ENCODE measurements at places on chromosomes 1 and 21. TPM values are rescaled to one million over a fixed set of nuclear protein-coding genes. Genes with fewer than 3 reads are reported as not detected.

DNA sequence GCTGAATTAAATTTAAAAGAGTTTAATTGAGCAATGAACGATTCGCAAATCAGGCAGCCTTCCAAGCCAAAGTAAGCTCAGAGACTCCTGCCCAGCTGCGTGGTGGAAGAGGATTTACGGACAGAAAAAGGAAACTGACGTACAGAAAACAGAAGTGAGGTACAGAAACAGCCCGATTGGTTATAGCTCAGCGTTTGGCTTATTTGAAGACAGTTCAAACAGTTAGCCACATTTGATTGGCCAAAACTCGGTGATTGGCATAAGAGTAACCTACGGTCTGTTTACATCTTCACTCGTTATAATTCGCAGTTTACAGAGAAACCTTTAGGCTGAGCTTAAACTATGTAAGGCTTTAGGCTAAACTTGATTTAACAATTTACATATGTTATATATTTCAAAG lies 46.9 kb downstream of the CR1L start:
- DNase-seq, result no peak

DNA sequence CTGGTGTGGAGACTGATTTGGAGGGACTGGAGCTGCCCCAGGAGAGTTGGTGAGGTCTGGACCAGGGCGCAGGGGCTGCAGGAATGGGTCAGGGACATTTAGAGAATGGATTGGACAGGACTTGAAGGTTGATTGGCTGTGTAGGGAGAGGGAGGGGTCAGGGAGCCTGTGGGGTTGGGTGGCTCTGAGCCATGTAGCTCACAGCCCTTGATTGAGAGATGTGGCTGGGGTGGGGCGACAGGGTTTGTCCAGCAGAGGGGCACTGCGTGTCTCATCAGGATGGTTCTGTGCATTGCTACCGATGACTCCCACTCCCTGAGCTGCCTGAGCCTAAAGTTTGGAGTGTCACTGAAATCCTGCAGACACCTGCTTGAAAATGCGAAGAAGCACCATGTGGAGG lies 12.1 kb downstream of the AZIN2 start:
- no peak for DNase-seq

DNA sequence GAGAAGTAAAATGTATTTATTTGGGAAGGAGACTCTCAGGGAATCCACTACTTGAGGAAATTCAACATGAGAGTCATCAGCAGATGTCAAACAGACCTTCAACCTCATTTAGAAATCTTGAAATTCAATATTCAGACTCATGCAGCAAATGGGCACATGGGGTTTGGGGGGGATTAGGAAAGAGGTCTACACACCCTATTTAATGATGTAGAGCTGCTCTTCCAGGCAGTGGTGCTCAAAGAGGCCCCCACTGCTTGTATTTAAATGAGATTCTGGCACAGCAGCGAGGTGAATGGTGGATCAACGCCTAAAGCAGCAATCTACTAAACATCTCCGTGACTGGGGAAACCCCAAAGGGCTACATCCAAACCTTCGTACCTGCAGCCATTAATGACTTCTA lies 213.2 kb upstream of the C8B start:
- DNase-seq, result no peak

GRCh38 chr1:27485363-27485762 lies 4.6 kb downstream of the WASF2 start:
- no peak for DNase-seq

DNA sequence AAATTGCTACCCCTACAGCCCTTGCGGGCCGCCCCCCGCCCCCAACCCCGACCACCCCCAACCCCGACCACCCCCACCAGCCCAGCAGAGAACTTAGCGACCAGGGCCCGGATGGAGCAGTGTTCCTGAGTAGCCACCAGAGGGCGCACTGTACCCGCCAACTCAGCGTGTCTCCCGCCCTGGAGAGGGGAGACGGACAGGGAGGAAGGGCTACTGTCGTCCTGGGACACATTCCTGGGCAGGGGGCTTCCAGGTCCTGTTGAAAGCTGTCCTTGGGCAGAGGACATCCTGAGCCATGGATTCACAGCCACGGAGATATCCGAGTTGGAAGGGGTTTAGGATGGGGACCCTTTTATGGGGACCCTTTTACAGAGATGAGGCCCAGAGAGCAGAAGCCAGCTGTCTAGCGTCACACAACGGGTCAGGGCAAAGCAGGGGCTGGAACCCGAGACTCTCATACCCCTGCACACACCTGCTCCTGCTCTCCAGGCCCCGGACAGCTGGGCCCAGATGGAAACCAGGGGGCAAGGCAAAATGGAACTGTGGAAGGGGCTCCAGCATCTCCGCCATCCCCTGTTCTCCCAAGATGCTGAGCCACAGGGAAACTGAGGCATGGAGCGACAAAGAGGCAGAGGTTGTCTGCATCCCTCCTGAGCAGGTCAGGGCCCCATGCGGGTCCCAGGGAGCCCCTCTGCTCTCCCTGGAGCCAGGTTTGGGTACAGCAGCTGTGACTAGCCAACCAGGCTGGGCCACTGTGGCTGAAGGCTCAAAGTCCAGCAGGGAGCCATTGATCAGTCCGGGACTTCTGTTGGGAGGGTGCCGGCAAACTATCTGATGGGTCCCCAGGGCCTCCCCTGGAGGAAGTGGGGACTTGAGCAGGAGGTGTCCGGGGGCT lies 25.0 kb upstream of the LAPTM5 start:
- peak; percentile 92 for DNase-seq

- no peak for DNase-seq
These were observed 148.5 kb upstream of the CHRM3 start for GRCh38 chr1:239237912-239238311.

DNA sequence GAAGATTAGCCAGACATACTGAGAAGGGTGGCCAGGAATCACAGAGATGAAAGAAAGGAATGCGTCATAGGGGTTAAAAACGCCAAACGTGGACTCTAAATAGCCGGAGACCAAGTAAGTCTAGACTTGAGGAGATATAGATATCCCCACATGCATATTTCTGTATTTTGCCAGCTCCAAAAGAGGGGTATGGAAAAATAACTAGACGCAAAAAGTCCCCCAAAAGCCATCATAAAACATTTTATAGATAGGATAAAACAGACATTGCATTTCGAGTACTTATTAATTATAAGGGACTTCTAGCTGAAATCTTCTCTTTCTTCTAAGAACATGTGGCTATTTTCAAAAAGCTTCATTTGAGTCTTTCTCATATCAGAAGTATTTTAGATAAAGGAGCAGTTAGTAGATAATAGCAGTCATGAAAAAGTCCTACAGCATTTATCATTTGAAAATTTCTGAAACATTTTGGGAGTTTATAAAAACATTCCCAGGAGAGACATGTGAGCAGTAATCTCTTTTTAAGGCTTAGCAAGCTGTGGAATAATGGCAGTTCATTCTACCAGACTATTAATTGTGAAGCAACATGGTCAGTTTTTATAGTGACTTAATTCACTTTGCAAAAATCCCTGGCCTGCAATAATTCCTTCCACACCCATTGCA lies 6.1 kb downstream of the KIF26B start:
- DNase-seq, result no peak

UTP11 gene
- total RNA-seq, result 85.3 TPM

USH2A gene
- 0.10 TPM for total RNA-seq
